ENCODE measurements at places on chromosomes 4 and X.

DNA sequence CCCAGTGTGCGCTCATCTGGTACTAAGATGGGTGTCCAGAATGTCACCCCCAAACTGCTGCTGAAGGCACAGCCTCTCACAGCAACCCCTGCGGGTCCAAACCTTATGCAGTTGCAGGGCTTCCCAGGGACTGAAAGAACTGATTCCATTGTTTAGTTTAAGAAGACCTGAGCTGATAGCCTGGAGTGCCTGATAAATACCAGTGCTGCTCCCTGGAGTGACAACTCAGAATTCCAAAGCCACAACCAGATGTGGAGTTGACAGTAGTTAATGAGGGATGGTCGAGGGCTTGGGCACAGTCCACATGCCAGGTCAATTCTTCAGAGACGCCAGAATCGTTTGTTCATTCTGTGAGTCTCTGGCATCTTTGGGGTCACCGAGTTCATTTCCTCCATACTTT lies 71.2 kb downstream of the LNX1 start:
- DNase-seq, result no peak

GRCh38 chr4:180615746-180616145 lies 1627.5 kb upstream of the TENM3 start:
- no peak for DNase-seq

- no peak for DNase-seq
These were observed 2.4 kb downstream of the RNF175 start for GRCh38 chr4:153757407-153757806.

DNA sequence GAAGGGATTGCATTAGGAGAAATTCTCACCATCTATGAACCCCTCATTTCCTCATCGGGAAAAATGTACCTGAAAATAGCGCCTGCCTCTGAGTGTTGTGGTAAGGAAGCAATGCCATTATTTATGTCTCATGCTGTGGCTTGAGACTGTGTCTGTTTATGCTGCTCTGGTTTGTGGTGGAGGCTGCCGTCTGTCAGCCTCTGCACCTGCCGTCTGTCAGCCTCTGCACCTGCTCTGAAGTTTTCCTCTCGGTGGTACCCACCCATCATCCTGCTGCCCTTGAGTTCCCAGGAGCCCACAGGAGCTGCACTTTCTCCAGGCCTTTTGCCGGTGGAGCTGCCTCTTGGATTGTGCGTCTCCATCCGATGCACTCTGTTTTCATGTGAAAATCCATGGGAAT lies 68.5 kb upstream of the PPP2R3B start:
- DNase-seq, result peak; percentile 66

DNA sequence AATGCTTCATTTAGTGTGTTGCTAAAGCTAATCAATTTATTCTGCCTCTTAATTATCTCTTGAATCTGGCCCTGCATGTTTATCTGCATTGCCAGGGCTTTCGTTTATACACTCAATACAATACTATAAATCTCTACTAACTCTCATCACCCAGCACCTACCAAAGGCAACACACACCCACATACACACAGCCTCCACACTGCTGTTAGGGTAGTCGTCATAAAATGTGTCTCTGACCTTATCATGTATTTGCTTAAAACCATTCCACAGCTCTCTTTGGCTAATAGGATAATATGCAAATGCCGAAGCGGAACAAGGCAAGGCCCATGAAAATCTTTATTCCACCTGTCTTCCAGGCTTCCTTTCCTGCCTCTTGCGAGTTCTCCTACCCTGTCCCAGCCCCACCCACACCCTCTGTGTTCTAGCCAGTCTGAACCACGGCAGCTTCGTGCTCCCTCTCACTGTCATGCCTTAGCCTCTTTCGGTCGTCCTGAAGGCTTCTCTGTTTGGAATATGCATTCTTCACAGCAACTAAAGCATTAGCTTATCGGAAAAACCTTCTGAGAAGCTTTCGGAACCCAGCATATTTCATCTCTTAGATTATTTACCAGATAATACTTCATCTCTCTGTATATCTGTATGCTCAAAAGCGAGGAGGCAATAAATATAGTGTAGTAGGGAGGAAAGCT lies 333.5 kb downstream of the TENM3 start:
- no peak for DNase-seq

DNA sequence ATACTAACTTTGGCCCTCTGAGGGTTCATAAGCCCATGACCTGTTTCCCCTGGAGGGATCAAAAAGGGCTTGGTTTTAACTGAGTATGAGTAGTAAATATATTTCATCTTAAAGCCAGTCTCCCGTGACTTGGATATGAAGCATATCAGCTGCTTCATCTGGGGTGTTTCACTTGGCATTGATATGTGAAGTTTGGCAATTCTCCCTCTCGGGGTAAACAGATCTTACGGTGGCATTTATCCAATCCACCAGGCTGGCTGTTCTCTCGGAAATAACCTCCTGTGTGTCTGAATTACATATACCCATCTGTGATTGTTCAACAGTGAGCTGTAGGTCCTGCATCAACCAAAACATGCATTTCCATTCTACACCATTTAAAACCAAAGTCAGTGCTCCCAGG lies 130.7 kb downstream of the ADAM29 start:
- DNase-seq, result no peak

- DNase-seq, result no peak
These were observed 19.2 kb upstream of the PDLIM3 start for GRCh38 chr4:185554365-185555126.

DNA sequence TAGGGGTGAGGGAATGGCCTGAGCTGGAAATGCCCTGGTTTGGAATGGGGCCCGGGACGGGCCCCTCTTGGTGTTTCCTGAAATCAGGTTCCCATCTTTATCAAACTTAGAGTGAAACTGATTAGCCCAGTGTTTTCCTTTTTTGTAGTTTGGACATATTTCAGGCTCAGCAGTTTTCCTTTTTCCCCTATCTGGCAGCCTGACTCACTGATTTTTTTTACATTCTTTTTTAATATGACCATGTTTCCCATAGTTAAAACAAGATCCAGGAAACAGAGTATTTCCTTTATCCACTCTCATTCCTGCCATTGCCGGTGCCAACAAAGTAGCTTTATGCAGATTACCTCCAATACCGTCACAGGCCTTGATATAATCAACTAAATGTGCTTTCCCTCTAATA lies 20.5 kb upstream of the C4orf17 start:
- DNase-seq, result no peak

All from myocyte (in vitro differentiated cells).